ENCODE measurements at places on chromosomes 13 and 19.

DNA sequence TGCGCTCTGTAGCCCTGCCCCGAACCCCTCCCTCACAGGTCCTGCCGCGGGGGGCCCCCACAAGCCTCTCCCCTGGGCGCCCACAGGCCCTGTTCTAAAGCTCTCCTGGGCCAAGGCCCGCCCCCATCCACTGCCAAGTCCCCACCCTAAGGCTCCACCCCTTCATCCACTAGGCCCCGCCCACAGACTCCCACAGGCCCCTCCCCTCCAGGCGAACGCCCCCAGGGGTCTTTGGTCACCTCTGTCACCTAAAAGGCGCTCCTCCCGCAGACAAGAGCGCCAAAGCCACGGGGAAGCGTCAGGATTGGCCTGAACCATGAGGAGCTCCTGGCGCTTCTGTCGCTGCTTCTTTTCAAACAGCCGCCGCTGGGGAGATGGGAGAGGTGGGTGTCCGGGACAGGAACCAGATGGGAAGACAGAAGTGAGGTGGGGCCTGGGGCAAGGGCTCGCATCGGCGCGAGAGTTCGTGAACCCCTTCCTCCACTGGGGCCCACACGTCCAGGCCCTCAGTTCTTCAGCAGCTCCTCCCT lies 2.3 kb downstream of the TULP2 start:
- no peak for DNase-seq

DNA sequence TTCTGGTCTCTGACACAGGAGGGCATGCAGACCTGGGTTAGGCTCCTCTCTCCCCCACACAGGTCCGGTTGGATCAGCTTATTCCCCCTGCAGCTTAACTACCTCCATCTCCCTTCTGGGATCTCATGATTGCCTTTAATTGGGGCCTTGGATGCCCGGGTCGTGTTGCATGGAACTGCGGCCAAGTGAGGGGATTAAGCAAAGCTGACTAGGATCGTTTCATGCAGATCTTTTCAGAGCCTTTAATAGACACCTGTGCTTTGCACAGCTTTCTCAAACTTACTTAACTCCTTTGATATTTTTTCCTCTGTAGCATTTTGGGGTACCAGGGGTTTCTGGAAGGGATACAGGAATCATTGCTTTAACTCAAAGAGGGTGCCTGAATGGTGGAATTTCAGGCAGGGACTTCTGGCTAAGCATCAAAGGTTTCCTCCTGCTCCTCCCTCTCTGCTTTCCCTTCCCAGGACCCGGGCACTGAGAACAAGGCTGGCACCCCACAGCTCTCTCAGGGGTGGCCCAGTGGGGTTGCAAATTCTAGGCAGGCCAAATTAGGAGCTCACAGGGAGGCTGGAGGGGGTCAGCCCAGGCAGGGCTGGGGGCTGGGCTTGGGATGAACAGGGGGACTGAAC lies 477 bp downstream of the NFILZ start:
- DNase-seq, result no peak

- DNase-seq, result no peak
Observed at GRCh38 chr13:57601536-57601935, 30.0 kb upstream of the PCDH17 start.

GRCh38 chr19:4098493-4098892 lies 25.4 kb downstream of the MAP2K2 start:
- no peak for DNase-seq

GRCh38 chr19:16285769-16286498 lies 38.7 kb upstream of the KLF2 start:
- DNase-seq, result peak; percentile 36

Measured in suppressor macrophage (primary cell).